ENCODE measurements at places on chromosomes 11 and 22.

DNA sequence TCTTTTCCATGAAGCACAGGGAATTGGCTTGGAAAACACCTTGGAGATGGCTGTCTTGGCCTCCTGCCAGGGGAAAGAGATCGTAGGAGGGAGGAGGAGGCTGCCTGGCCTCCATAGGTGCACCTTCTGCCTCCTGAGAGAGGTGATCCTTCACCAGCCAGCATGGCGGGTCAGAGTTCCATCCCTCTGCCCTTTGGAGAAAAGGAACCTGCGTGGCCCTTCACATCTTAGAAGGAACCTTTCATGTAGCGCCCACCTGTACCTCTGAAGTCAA is 58.2 kb upstream of the DRD2 start:
- no peak for DNase-seq

- DNase-seq = peak; percentile 90
Observed at GRCh38 chr22:25057013-25057881, 104.7 kb downstream of the KIAA1671 start.

DNA sequence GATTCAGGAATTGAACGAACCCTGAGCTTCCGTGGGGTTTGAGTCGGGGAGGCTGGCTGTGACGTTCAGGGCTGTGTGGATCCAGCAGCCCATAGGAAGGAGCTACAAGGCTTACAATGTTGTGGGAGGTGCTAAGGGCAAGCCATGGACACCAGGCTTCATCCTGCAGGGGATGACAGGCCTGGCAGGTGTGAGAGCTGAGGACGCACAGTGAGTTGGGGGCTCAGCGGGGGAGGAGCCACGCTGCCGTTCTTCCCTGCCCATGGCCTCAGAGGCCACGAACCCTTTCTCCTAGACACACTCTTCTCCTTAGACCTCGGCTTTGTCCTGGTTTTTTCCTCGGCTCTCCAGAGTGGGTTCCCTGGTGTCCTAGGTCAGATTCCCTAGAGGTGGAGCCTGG is 113.3 kb upstream of the SLC22A12 start:
- DNase-seq = no peak

DNA sequence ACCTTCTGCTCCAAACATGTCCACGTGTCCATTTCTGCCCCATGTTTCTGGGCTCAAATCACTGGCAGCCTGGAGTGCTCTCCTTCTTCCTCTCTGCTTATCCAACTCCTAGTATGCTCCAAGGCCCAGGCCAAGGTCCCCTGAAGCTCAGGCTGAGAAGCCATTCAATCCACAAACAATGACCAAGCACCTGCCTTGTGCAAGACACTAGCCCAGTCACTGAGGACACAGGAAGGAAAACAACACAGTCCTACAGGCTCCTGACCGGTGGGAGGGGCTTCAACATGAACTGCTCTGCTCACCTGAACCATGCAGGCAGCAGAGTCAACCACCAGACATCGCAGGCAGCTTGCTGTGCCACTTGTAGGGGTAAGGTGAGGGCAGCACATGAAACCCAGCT is 93.6 kb downstream of the RPL27A start:
- DNase-seq = no peak

DNA sequence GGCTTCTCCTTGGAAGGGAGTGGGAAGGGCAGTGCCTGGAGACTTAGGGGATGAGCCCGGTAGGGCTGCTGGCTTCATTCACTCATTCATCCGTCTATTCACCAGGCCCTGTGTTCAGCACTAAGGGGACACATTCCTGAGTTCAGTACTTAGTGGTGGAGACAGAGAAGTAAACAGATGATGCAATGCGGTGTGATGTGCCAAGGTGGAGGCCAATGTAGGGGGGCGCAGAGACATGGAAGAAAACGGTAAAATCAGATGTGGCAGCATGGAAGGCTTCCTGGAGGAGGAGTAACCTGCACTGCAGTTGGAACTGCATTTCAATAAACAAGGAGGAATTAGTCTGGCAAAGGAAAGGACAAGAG is 21.3 kb downstream of the GRIK4 start:
- DNase-seq = no peak

DNA sequence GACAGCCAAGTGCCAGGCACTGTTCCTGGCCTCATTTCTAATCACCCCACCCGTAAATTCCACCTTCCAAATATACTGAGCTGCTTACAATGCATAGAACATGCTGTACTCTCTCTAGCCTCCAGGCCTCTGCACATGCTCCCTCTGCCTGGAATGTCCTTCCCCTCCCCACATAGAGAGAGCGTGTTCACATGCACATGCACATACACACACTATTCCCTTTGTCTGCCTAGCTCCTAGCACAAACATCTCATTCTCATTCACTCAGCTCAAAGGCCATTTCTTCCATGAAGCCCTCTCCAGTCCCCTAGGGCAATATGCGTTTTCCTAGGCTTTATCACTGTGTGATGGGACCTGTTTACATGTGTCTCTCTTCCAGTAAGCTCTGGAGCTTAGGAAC is 144.6 kb downstream of the WT1 start:
- DNase-seq = no peak

DNA sequence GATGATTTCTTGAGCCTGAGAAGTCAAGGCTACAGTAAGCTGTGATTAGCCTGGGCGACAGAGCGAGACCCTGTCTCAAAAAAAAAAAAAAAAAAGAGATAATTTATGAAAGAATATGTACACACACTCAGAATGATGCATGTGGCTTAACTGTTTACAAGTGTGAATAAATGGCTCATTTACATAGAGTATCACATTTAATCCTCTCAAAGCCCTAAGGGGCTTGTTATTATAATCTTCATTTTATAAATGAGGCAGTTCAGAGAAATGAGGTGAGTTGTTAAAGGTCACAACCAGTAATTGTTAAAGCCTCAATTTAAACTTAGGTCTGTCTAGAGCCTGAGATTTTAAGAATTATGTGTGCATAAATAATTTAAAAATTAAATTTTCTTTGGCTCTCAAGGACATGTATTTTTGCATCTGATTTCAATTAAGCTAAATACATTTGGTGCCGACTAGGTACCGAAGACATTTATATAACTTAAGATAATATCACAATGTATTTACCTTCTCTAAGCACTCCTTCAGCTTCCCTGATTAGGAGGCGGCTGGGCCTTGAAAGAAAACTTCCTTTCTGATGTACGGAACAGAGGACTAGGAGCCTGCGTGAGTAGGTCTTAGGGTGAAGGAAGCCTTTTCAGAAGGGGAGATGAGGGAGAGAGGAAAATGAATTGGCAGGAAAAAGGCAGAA is 28.5 kb upstream of the DDX6 start:
- no peak for DNase-seq

DNA sequence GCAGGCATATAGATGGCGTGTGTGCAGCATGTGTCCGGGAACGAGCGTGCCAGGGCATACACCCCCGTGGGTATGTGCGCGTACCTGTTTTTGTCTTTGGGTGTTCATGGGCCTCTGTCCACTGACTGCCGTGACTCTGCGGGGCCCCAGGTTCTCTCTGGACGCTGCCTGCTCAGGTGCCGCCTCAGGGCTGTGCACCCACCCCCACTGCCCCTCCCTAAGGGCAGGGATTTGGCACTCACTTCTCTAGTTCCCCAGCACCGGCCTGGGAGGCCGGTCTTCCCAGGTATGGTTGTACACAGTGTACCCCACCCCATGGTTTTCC is 111.5 kb downstream of the ST3GAL4 start:
- DNase-seq = no peak

DNA sequence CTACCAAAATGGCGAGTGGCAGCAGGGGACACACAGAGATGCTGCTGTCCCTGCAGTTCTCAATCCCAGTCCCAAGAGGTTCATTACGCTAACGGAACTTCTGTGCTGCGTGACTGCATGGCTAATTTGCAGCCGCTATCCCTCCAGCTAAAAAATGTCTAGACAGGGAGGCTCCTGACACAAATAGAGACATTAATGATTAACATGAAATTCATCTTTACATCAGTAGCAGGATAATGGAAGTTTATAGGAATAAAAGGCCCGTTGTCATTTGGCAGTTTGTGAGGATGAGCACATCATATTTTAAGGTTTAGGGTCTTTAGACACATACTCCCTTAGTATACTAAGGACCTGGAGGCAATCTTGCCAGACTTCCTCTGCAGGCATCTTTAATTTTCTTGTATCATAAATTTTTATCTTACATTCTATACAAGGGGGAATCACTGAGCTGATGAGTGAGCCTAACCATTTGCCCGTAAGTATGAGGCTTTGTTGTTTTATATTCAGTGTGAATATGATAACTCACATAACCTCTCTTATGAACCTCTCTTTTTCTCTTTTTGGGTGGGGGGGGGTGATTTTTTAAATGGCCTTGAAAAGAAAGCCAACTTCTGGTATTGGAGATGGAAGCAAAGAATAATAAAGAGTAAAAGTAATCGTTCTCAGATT is 99.8 kb upstream of the OR9G4 start:
- no peak for DNase-seq

- no peak for DNase-seq
Observed at GRCh38 chr11:83361831-83362230, 75.7 kb upstream of the CCDC90B start.

DNA sequence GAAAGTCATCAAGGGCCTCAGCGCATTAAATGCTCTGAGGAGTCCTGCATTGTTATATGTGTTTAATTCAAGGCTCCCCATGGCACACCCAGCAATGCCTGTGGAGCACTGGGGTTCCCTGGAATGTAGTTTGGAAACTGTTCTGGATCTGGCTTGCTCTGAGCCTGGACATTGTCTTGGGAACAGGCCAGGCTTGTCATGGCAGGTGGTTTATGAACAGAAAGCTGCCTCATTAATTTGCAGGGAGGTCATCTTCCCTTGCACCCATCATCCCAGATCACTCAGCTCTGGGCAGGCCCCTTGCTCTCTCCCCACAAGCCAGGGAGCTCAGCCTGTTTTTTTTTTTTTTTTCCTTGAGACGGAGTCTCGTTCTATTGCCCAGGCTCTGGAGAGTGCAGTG is 32.9 kb downstream of the RPS6KA4 start:
- no peak for DNase-seq

GRCh38 chr11:35107861-35108260 is 31.1 kb upstream of the CD44 start:
- no peak for DNase-seq

DNA sequence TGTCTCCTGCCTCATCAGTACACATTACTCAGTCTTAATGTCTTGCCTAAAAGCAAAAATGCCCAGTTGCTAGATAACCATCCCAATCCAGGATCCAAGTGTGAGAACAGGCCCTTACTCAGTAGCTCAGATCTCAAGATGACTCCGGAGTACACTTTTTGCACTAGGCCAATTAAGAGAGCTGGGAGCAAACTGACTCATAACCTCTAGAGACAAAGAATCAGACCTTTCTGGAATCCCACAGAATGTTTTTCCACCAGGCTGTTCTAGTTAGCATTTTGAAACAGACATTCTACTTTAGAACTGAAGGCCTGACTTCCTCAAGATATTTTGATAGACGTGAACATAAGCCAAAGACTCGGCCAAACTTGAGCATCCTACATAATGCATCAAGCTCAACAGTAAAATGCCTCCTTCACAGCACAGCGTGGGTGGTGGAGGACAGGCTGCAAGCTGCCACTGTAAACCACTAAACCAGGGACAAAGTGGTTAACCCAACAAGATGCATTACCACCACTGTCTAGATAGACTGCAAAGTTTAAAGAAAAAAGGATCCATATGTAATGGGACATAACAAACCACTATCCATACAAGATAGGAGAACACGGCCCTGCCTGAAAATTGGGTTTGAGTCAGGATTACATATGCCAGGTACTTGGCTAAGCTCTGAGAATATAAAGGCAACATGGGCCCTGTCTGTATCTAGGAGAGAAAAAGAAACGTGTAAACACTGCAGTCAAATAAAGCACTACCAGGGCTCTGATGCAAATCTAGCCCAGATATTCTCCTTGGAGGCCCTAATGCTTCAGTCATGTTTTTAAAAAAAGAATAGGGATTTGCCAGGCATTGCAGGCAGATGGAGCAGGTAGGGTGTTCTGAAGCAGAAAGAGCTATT is 48.3 kb downstream of the MYH9 start:
- peak; percentile 74 for DNase-seq

DNA sequence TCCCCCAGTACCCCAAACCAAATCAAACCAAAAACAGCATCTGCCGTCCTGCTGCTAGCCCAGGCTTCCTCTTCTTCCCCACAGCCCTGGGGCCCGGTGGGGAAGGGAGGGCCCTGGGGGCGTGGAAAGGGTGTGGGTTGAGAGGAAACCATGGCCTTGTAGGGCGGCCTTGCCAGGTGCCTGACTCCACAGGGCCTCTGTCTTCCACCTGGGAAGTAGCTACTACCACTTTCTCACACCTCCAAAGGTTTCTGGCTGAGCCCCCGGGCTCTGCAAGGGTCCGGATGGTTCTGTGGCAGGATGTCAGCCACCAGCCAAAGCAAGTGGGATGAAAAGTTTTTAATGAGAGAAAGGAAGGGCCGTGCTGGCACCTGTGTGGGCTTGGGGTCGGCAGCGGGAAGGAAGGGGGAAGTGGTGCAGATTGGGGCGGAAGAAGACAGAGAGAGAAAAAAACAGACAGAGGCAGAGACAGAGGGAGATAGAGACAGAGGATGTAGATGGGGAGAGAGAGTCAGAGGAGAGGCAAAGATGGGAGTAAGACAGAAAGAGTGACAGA is 10.5 kb downstream of the TPST2 start:
- DNase-seq = peak; percentile 70

- no peak for DNase-seq
Observed at GRCh38 chr22:26464312-26464711, 19.3 kb downstream of the HPS4 start.

GRCh38 chr11:32829157-32829679 is 509 bp upstream of the PRRG4 start:
- DNase-seq = no peak

GRCh38 chr11:79439410-79439885 is 1.4 kb downstream of the TENM4 start:
- DNase-seq = no peak

- DNase-seq = no peak
Observed at GRCh38 chr11:64607381-64607985, 16.5 kb downstream of the SLC22A12 start.

DNA sequence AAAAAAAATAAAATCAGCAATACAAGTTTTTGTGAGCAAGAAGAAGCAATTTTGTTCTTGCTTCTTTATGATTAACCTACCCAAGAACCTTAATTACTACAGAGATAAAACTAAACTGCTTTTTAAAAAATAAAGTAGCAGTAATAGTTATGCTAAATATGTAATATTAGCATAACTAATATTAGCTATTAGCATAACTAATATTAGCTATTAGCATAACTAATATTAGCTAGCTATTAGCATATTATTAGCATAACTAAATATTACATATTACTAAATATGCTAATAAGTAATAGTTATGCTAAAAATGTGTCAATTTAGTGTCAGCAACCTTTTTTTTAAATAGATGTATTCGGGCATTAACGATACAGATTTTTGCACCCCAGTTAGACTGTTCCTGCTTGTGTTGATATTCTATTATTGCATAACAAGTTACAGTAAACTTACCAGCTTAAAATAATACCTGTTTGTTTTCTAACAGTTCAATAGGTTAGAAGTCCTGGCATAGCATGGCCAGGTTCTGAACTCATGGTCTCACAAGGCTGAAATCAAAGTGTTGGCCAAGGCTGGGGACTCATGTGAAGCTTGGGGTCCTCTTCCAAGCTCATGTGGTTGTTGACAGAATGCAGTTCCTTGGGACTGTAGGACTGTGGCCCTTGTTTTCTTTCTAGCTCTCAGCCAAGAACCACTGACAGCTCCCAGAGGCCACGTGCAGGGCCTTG is 48.4 kb downstream of the PDHX start:
- DNase-seq = no peak
